Dermis microvascular lymphatic vessel endothelial cell (primary cell): ENCODE measurements at places on chromosomes 12 and 14. TPM values are rescaled to one million over a fixed set of nuclear protein-coding genes. Genes with fewer than 3 reads are reported as not detected.
A peak's percentile ranks its signal among the peaks of the same experiment; 100 is the strongest.

The KRT6C gene
- total RNA-seq: not detected in 2 replicates

The NRL gene
- 1.4 and 1.8 TPM in 2 replicates for total RNA-seq

The TMTC1 gene
- total RNA-seq: 0.77 and 6.3 TPM in 2 replicates

The TAS2R13 gene
- total RNA-seq: 0.39 and 0.63 TPM in 2 replicates

The REP15 gene
- 5.4 and 12.3 TPM in 2 replicates for total RNA-seq

The LRP1 gene
- total RNA-seq: 0.26 and 0.76 TPM in 2 replicates

The ETV6 gene
- total RNA-seq: 7.3 and 9.0 TPM in 2 replicates

The LYZ gene
- total RNA-seq: under 0.01 TPM in 1 of 2 replicates, not detected in the other

The RGS6 gene
- total RNA-seq: not detected in 2 replicates

The KRT78 gene
- total RNA-seq: not detected in 2 replicates

The KCNMB4 gene
- total RNA-seq: 0.39 and 0.51 TPM in 2 replicates

The TAC3 gene
- total RNA-seq: not detected in 2 replicates

DNA sequence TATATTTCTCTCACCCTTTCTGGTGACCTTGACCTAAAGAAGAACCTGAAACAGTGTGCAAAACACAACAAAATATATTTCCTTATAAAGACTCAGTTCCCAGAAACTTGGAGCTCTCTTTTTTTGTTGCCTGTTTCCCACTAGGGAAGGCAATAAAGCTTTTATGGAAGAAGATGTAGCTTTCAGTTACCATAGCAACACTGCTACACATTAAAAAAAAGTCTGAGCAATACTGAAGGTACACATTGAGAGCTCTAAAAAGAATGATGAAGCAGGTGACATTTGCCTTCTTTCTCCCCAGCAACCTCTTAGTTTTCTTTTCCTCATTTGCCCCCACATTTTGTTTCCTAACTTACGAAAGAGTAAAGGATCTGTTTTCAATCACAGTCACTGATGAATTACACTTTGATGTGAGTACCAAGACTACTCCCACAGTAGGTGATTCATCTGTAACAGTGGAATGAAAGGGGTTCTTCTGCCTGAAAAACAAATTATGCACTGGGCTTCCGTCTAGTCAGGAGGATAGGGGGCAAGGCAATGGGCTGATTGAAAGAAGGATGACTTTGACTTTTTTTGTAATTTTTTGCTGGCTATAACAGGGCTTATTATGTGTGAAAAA, 1.1 kb upstream of the CATSPERB start:
- no peak for DNase-seq

DNA sequence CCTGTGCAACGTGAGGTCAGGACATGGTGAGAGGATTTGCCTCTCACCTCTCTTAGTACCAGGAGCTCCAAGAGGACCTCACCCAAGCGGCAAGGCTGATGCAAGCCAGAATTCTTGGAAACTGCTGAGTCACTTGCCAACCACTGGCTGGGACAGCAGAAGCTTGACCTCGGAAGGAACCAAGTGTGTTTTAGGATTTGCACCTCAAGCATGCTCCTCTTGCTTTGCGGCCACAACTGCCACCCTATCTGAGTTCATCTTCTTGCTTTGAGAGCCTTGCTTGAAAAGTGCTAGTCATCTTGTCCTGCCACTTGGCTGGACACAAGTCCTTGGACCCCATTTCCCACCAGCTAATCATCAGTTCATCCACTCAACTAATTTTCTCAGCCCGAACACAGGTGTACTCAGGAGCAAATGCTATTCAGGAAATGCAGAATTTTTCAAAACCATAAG, 195.8 kb downstream of the SLC25A21 start:
- no peak for DNase-seq

- peak; percentile 5 for DNase-seq
Observed at GRCh38 chr14:19878029-19878642, 3.2 kb downstream of the OR4K2 start.

DNA sequence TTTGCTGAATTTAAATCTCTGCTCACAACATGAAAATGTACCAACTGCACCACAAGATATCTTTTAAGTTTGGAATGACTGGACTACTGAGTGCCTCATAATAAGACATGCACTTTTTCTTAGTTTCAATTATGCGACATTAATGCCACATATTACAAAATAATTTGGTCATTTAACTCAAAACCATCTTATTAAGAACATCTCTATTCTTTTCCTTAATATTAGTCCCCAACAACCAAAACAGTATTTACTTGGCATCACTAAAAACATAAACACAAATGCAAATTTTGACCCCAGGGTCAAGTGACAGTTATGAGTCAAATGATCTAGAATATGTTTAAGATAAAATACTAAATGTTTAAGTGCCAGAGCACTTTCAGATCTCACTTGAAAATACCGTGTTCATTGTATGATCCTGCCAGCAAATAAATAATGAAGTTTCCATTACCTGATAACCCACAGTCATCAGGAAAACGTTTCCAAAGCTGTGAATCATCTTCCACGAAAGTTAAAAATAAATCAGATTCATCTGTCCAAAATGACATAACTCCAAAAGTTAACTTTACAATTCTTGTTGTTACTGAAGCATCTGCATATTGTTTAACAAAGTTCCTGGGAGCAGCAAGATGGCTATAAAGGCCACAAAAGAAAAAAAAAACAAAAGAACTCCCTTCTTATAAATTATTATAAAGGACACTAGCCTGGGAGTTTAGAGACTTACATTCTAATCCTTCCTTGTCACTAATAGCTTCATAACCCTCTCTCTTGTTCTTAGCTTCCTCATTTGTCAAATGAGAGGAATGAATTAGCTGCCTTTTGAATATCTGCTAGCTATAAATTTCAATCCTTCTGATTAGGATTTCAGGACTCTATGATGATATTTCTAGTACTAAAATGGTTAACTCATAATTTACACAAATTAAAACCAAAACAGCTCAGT, 30.5 kb upstream of the AP4S1 start:
- DNase-seq: peak; percentile 72

DNA sequence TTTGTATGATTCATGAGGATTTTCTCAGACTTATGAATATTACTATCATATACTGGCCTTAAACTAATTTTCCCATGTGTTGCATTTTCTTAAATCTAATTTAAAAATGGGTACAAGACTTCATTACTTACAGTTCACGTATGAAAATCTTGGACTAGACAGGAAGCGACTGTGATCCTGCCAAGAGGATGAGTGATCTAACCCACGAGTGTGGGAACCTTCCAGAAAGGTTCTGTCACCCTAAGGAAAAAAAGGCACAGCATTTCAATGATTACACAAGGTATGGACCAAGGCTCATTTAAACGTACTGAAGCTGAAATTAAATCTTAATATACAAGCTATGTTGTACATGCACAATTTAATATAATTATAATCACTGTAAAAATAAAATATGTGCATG, 293.5 kb upstream of the DIO2 start:
- no peak for DNase-seq

- DNase-seq: peak; percentile 38
Observed at GRCh38 chr12:107349008-107349747, 255.8 kb upstream of the CRY1 start.

DNA sequence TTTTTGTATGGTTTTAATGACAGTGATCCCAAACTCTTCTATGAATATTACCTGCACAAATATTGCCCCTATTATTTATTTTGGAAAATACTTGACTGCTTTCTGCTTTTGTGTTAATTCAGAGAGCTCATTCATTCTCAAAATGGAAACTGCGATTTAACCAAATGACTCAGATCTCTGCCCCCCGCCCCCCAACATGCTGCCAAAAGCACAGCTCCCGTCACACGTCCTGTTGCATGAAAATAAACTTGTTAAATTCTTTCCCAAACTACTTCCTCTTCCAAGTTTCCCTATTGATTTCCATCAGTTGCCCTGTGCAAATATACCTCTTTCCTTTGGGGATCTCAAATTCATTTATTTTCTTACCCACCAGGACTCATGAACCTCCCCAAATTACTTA, 18.0 kb upstream of the NRDE2 start:
- no peak for DNase-seq

GRCh38 chr14:68768316-68768715, 24.6 kb downstream of the ZFP36L1 start:
- DNase-seq: no peak

DNA sequence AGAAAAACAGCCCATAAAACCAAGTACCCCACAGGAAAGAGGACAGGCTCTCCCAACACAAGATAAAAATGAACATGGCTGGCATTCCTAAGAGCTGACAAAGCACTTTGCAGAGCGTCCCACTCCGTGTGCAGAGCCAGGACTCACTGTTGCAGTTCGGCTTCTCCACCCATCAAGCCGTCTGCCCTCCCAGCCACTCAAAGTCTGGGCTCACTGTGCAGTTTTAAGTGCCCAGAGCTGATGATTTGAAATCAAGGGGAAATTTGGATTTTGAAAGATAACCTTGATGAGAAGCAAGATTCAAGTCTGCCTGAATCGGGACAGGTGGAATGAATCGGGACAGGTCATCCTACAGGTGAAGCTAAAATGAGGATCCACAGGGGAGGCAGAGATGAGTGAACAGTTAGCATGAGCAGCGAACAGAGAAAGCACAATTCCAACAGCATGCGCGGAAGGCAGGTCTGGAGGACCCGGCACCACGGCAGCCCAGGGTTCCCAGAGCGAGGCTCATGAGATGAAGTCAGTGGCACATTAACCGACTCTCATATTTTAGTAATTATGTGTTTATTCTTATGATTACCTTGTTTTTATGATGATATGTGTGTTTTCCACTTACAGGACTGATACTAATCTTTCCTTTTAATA, 39.8 kb upstream of the GPR68 start:
- no peak for DNase-seq

DNA sequence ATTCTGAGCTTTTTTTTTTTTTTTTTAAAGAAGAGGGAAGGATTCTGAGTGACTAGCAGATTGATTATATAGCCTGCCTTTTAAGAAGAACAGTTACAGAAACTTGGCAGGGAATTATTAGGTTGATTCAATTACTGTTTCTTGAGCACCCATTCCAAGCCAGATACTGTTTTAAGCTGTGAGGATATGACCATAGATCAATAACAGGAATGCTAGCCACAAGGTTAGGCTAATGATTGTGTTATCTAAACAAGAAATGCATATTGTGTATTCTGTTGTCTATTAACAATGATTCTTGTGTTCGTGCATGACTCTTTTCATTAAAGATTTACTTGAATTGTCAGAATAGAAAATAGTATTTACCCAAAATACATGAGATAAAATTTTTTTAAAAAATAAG, 67.1 kb downstream of the PRORP start:
- no peak for DNase-seq

- DNase-seq: no peak
Observed at GRCh38 chr12:22325218-22325617, 9.3 kb downstream of the ST8SIA1 start.

DNA sequence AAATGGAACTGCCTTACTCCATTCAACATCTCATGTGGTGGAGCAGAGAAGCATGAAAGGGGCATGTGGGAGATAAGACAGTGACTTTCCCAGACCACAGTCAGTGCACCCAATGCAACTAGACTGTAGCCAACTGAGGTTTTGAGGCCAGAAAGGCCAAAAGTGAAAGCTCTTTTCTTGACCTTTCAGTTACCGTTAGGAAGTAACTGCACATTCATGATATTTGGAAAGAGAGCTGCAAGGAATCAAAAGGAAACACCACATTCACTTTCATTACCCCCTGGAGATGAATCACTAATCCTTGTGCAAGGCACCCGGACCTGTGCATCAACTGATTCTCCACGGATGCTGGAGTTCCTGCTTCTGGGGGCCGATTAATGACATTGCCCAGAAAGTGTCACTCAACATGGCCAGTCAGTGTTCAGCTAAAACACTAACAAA, 72.9 kb upstream of the ELK3 start:
- DNase-seq: no peak

- DNase-seq: no peak
Observed at GRCh38 chr12:5176036-5176435, 132.4 kb downstream of the KCNA5 start.

GRCh38 chr12:128976120-128976738, 123.0 kb downstream of the GLT1D1 start:
- no peak for DNase-seq

GRCh38 chr12:49052451-49053208, 8.0 kb downstream of the KMT2D start:
- DNase-seq: no peak
